NCI-H69 (cell line): ENCODE measurements at places on chromosomes 7 and 10.

- no peak for DNase-seq
Observed at GRCh38 chr10:6074489-6075301, 12.5 kb upstream of the IL2RA start.

- no peak for DNase-seq
Observed at GRCh38 chr7:142030848-142031247, 35.2 kb downstream of the MGAM start.

DNA sequence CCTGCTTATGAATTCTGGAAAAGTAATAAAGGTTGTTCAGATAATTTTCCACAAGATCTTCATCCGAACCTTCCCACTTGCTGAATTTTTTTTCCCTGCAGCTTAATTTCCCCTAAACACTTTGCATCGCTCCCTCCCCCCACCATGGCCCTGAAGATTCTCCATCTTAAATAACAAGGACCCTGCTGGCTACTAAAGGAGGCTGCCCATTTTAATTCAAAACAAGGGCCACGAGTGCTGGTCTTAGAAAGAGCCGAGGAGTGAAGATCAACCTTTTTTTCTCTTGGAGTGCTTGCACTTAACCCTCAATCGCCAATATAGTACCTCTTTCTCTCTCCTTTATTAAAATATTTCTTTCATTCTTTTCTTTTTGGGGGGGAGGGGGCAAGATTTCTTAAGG, 9.2 kb upstream of the SP8 start:
- DNase-seq: peak; percentile 67

- no peak for DNase-seq
Observed at GRCh38 chr10:122829454-122829853, 16.2 kb downstream of the CUZD1 start.

DNA sequence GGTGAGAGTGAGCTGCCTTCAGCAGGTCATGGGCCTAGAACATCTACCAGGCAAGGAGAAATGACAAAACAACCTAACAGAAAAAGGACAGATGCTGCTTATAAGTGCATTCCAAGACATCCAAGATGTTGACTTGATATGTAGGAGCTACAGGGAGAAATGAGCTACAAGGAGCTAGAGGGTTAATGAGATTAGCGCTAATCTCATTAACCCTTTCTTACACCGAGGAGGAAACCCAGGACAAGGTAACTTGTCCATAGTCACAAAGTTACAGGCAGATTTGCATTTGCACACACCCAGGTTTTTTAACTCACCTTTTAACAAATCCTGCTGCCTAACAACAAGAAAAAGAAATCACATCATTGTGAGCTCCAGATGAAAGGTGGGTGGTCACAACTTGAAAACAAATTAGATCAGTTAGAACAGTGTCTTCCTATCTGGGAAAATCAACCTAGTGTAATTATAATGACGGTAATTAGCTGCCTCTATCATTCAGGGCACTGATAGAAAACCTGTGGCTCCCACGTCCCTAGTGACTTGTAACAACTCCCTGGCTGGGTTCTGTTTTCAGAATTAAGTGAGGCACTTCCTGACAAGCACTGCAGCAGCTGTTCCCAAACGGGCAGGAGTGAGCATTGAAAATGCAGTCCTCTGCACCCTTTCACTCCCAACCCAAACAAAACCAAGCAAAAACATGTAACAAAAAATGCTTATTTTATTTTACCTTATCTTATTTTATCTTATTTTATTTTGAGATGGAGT, 5.7 kb downstream of the KIAA1549 start:
- peak; percentile 93 for DNase-seq

DNA sequence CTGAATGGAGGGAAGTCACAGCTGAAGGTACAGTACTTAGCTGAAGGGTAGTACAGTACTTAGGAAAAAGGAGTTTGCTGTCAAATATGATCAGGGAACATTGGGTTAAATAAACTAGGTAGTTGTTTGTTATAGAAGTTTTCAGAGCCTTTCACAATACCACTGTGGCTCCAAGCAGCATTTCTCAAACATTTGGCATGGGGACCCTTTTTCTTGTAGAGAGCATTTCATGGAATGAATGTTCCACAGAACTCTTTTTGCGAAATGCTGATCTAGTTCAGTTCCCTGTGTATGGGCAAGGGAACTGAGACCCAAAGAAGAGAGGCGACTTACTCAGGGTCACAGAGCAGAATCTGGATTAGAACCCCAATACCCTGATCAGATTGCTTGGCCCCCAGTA, 31.5 kb upstream of the DDX50 start:
- no peak for DNase-seq

DNA sequence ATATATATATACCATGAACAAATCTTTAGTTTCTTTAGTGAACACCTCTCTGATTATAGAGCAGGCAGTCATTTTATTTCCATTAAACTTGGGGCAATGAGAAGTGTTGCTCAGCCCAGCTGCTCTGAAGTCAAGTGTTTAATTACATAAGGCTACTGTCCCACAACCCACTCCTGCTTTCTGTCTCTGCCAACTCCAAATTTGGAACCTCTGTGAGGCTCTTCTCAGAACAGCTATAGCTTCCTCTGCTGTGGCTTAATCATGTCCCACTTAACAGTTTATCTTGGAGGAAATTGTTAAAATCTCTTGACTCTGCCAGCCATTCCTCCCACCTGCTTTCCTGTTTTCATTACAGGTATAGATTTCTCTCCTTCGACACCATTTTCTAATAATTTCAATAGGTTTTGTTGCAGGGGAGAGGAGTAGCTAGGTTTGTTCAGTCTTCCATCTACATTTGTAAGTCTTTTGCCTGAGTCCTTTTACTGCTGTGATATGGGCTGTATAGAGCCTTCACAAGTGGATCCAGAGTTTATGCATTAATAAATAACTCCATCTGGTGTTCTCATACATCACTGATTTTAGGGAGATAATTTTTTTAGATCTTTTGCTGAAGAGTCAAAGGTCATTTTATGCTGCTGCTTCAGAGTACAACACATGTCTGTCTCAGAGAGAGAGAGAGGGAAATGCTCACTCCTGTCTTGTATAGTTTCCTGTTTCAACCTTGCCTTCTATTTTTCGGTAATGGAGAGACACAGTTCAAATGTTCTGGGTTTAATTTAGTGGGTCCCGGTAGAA, 170.4 kb downstream of the WNT2 start:
- peak; percentile 55 for DNase-seq

DNA sequence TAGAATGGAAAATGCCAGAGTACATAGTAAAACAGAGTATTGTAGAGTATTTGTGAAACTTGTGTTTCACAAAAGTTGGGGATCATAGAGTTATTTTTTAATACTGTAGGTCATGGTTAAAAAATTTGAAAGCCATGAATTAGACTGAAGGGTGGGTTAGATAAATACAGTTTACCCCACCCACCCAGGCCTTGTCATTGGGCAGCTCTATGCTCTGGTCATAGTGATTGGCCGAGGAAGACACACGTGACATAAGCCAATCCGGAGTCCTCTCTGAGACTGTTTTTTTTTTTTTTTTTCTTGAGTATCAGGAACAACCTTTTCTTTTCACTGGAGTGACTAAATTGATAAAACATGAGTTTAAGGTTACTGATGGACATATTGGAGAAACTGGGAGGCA, 33.3 kb upstream of the ORC5 start:
- DNase-seq: no peak

DNA sequence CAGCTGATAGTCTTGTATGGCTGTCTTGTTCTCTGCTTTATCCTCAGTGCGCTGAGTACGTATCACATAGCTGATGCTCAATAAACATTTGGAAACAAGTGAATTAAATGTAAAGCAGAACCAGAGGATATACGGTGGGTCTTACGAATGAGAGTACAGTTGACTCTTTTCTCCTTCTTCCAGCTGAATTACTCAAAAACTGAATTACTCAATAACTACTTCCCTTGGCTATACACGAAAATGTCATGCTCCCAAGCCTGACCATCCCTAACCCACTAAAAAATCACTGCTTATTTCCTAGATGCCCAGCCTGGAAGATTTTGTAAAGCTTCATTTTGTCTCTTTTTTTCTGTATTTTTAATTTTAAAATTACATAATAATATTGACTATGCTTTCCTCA, 3.2 kb upstream of the RSU1 start:
- no peak for DNase-seq

DNA sequence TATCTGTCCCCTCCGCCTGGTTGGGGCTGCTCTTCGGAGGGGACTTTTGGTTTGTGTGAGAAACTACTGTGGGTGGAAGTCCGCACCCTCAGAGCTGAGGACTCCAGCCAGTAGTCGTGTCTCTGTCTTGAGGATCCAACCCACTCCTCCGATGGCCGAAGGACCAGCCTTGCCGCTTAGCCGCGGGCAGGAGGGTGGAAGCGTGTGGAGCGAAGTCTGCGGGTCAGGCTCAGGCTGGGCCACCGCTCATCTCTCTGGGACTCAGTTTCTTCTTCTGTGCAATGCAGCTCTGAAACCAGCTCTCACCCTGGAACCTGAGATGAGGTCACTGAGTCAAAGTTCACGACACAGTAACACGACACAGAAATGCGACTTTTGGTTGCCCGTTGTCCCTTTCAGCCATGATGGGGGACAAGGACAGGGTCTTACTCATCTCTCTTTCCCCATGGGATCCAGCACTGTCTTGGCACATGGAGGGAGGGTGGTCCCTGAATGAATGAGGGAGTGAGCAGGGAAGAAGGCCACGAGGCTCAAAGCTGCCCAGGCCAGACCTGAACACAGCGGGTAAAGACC, 133.3 kb upstream of the PODXL start:
- DNase-seq: no peak

- no peak for DNase-seq
Observed at GRCh38 chr10:60934215-60935175, 9.5 kb downstream of the RHOBTB1 start.

- DNase-seq: no peak
Observed at GRCh38 chr7:87100326-87100725, 40.9 kb upstream of the ELAPOR2 start.

DNA sequence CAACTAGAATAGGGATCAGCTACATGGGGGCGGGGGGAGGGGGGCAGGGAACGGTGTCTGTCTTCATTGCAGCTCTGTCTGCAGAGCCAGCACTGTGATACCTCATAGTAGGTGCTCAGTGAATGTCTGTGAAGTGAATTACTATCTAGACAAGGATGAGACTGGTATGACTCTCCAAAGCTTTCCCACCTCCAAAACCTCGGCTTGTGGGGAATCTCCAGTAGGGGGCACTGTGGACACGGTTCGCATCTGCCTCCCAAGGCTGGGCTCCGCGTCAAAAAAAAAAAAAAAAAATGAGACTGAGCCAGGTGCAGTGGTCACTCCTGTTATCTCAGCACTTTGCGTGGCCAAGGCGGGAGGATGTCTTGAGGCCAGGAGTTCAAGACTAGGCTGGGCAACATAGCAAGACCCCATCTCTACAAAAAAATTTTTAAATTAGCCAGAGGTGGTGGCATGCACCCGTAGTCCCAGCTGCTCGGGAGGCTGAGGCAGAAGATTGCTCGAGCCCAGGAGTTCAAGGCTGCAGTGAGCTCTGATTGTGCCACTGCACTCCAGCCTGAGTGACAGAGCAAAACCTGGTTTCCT, 9.6 kb downstream of the TRIM56 start:
- peak; percentile 59 for DNase-seq

DNA sequence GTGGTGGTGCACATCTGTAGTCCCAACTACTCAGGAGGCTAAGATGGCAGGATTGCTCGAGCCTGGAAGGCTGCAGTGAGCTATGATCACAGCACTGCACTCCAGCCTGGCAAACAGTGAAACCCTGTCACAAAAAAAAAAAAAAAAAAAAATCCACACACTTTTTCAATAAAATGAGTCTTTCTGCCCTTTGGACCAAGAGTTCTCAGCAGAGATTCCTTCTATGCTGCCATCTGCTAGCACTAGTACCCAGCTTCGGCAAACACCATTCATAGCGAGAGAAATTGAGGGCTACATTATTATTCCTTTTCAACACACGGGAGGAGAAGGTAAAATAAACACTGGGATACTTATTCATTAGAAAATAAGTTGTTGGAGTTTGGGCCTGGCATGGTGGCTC, 43.4 kb upstream of the CCDC7 start:
- no peak for DNase-seq

DNA sequence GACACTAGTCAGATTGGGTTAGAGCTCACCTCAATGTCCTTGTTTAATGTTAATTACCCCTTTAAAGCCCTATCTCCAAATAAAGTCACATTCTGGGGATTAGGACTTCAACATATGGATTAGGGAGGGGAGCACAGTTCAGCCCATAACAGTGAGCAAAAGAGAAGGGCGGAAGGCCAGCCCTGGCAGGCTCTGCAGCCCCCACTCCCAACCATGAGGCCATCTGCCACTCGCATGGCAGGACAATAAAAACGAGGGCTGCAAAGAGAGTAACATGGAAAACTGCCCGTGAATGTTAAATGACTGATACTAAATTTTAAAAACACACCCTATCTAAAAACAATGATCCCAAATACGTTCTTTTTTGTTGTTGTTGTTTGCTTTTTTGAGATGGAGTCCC, 38.7 kb downstream of the RGS10 start:
- no peak for DNase-seq

- no peak for DNase-seq
Observed at GRCh38 chr10:18252086-18252485, 111.9 kb downstream of the CACNB2 start.

DNA sequence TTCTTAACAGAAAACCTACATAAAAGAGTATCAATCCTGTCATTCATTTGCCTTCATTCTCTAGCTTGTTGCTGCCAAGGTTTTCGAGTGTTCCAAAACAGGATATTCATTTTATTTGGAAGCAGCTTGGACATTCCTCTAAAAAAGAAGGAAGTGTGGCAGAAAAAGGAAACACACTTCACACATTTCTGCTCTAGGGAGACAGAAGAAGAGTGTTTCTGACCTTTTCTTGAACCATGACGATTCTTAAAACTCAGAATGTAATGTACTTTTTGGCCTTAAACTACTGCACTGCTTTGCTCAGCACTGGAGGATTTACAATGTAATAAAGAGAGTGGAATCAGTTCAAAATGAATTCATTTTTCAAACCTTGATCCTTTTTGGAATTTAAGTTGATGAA, 81.3 kb downstream of the SEMA3A start:
- no peak for DNase-seq

DNA sequence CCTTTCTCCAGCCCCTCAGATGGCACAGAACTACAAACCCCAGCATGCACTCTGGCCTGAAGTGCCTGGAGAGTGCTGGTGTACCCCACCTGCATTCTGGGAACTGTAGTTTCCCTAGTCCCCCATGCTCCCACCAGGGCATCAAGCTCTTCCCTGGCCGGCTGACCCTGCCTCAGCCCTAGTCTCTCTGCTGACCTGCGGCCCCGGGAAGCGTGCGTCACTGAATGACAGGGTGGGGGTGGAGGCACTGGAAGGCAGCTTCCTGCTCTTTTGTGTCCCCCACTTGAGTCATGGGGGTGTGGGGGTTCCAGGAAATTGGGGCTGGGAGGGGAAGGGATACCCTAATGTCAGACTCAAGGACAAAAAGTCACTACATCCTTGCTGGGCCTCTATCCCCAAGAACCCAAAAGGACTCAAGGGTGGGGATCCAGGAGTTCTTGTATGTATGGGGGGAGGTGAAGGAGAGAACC, 2.1 kb downstream of the NOS3 start:
- DNase-seq: peak; percentile 22

GRCh38 chr10:102068216-102068615, 3.1 kb downstream of the HPS6 start:
- DNase-seq: peak; percentile 73

DNA sequence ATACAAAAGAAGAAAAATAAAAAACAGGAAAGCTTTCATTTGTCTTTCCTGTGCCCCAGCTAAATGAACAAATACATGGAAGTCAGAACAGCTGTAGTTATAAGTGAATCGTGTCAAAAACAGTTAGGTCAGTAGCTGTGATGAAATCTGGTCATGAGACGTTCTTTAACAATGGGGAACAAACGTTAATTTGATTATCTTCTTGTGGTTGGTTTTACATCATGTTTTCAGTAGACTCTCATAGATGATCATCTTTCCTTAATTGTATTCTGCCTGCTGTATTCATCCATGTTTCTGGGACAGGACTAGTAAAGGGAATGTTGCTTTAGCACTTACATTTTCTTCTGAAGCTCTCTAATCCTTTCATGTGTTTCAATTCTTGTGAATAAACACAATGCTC, 97.0 kb downstream of the PCLO start:
- no peak for DNase-seq
